Activated CD4-positive, alpha-beta memory T cell treated with anti-CD3 and anti-CD28 coated beads for 36 hours (primary cell): ENCODE measurements at places on chromosomes 3 and 15. TPM values are rescaled to one million over a fixed set of nuclear protein-coding genes. Genes with fewer than 3 reads are reported as not detected.

XCR1 gene
- total RNA-seq, result 0.05 TPM

SH3GL3 gene
- total RNA-seq, result not detected

ADGRG7 gene
- total RNA-seq, result not detected

C3orf49 gene
- not detected for total RNA-seq

RETNLB gene
- not detected for total RNA-seq

C3orf70 gene
- total RNA-seq, result not detected

BHLHE40 gene
- 195 TPM for total RNA-seq

TRIM42 gene
- not detected for total RNA-seq

LAMB2 gene
- not detected for total RNA-seq

LPP gene
- total RNA-seq, result 41.0 TPM

NRROS gene
- 24.5 TPM for total RNA-seq

RPL15 gene
- total RNA-seq, result 2,603 TPM

GOLGA6D gene
- not detected for total RNA-seq

POLQ gene
- 25.1 TPM for total RNA-seq

SLC28A1 gene
- not detected for total RNA-seq

ONECUT1 gene
- total RNA-seq, result not detected

HCN4 gene
- total RNA-seq, result not detected

SLC28A2 gene
- total RNA-seq, result not detected

MAGI1 gene
- 0.21 TPM for total RNA-seq

ITIH1 gene
- not detected for total RNA-seq

ISY1 gene
- total RNA-seq, result 60.7 TPM

AZI2 gene
- total RNA-seq, result 35.5 TPM

DAZL gene
- total RNA-seq, result not detected

REC114 gene
- not detected for total RNA-seq

CCDC39 gene
- not detected for total RNA-seq

SKIL gene
- 22.7 TPM for total RNA-seq

MORC1 gene
- total RNA-seq, result not detected

FOXP1 gene
- 94.4 TPM for total RNA-seq

JMJD7 gene
- total RNA-seq, result 17.9 TPM

SHF gene
- total RNA-seq, result 11.8 TPM

FETUB gene
- total RNA-seq, result not detected
